DMS79 treated with DMSO at 0.1 percent for 48 hours (cell line): ENCODE measurements at places on chromosomes 6 and 20.

GRCh38 chr6:158010591-158011477 lies 29.2 kb downstream of the SYNJ2 start:
- no peak for DNase-seq

- DNase-seq: no peak
Observed at GRCh38 chr6:142842418-142843261, 102.3 kb downstream of the HIVEP2 start.

DNA sequence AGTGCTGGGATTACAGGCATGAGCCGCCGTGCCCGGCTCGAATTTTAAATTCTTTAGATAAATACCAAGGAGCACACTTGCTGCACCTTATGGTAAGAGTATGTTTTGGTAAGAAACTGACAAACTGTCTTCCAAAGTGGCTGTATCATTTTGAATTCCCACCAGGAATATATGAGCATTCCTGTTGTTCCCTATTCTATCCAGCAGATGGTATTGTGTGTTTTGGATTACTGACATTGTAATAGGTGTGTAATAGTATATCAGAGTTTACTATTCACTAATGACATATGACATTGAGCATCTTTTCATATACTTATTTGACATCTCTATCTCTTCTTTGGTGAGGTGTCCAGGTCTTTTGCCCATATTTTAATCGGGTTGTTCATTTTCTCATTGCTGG lies 40.5 kb downstream of the TGM6 start:
- DNase-seq: no peak

DNA sequence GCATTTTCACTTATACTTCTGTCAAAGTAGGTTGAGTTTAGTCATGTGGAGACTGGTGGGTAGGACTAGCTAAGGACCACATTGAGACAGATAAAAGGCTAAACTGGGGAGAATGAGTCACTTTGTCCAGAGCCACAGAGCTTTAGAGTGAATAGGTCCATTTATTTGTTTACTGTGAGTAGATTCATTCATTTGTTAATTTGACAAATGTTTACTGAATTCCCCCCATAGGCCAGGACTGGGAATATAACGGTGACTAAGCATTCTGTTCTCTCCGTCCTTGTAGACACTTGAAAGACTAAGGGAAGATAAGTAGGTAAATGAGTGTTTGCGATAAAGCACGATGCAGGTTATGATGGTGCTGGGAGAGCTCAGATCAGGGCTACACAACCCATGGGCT lies 699.7 kb upstream of the ID4 start:
- DNase-seq: peak; percentile 42

- peak; percentile 8 for DNase-seq
Observed at GRCh38 chr6:21046276-21046675, 512.0 kb downstream of the CDKAL1 start.

DNA sequence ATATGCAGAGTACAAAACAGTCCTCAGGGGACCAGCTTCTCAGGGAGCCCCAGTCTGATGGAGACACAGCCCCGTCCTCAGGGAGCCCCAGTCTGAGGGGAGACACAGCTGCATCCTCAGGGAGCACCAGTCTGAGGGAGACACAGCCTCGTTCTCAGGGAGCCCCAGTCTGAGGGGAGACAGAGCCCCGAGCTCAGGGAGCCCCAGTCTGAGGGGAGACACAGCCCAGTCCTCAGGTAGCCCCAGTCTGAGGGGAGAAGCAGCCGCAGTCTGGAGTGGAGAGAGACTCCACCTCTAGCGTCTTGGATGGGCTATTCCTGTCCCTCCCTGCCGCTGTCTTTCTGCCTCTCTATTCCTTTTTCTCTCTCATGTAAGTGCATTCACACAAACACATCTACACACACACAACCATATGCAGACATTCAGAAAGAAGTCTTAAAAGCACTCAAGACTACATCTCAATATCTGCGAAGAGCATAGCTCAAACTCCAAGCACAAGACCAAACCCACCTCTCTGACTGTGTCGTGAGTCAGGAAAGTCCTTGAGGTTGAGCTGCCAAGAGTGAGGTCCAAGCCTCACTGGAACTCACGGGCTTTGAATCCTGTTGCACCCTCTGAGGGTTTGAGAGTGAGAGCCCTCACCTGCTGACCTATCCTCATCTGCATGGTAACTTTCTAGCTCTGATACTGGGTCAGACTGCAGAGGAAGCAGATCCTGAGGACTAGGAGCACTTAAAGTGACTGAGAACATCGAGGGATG lies 53.1 kb upstream of the SAYSD1 start:
- DNase-seq: no peak

DNA sequence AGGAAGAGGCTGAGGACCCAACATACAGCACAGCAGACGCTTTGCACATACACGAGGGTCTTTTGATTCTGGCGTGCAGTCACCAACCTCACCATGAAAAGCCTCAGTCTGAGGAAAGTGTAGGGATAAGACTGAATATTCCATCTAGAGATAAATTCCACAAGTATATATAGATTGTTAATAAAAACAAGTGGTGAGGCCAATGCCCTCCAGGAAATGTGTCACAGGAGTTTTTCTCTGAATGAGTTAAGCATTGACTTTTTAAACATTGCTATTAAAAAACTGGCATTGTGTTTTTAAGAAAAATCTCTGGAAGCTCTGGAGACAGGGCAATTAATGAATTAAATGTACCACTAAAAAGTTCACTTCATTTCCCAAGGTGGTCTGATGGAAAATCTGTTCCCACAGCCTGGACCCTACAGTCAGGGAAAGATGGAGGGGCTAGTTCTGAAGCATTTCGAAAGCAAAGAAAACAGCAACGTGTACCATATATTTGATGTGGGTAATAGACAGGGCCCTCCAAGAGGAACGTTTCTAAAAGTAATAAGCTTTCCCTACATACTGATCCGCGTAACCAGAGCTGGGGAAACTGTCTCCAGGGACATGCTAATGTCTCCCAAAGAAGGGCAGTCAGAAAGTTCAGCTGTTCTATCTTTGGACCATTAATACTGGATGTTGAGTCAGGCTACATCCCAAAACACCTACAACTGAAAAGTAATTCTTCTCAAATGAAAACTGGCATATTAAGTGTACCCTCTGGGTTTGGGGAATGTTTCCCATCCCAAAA lies 301.1 kb downstream of the FOXC1 start:
- DNase-seq: no peak

DNA sequence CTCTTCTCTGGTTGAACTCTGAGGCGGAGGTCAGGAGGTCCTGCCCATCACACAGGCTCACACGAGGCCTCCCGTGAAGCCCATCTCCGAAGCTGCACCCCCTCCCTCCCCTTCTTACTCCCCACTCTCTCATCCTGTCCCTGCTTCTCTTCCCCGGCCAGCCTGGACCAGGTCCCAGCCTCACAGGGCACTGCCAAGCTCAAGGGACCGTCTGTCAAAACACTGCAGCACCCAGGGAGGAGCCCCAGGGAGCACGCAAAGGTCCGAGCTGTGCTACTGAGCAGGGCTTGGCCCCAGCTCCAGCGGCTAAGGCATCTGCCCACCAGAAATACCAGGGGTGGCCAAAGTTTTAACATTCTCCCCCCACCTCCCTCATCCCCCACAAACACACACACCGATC lies 70.0 kb downstream of the PSMG4 start:
- no peak for DNase-seq

GRCh38 chr6:84521511-84521910 lies 242.9 kb downstream of the TBX18 start:
- DNase-seq: no peak

DNA sequence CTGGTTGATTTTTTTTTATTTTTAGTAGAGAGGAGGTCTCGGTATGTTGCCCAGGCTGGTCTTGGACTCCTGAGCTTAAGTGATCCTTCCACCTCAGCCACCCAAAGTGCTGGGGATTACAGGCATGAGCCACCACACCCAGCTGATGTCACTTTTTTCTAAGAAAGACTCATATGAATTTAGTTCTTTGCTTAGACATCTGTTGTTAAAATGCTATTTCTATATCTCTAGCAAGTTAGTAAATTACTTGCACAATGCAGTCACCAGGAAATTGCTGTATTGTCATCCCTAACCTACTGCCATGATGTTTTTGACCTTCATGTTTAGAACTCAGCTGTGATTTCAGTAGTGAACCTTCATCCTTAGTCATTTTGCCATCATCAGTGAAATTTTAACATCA lies 5.7 kb downstream of the KDM1B start:
- no peak for DNase-seq

GRCh38 chr20:60057123-60057865 lies 99.1 kb downstream of the CDH26 start:
- peak; percentile 83 for DNase-seq

DNA sequence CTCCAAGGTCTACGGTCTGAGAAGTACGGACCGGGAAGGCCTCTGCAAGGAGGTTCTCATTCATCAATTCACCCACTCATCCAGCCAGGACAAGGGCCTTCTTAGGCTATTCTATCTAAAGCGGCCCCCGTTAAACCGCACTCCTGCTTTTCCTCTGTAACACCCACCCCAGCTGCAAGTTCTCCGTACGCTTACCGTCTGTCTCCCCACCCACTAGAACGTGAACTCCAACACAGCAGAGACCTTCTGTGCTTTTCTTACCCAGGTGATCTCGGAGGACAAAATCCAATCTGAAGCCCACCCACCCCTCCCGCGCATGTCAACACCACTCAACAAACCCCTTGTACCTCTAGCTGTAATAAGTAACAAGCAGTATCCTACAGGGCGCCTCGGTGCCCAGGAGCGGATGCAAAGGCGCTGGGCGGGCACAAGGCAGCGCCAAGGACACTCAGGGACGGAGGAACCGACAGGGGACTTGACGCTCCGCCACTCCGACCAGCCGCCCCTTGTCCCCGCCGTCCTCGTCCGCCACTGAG lies 351 bp downstream of the AURKA start:
- no peak for DNase-seq

GRCh38 chr6:15145821-15146220 lies 100.0 kb upstream of the JARID2 start:
- DNase-seq: no peak

GRCh38 chr20:55271371-55271770 lies 733.9 kb downstream of the CBLN4 start:
- DNase-seq: no peak

DNA sequence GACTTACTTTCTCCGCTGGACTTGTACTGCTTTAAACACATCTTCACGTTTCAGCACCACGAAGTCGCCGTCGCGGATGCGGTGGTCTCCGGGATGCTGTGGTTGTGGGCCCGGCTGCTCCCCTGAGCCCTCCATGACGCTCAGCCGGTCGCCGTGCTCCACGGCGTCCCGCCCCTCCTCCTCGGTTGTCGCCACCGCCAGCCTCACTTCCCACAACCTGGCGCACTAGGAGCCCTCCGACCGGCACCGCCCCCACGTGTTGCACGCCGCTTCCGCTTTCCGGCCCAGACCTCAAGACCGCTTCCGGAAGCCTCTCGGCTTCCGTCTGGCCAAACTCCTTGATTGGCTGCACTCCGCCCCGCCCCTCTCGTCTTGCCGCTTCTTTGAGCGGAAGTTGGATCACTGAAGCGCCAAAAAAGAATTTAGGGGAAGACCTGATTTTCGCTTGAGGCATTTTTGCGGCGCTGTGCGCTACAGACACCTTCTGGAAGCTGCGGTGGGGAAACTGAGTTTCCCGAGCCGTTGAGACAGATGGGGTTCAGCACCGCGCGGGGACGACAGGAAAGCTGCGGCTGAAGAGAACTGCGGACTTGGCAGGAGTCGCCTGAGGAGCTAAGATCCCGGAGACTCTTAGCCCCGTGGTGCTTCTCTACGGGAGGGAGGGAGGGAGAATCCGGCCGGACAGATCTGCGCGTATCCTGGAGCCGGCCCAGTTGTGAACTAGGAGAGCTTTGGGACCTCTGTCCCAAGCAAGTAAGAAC lies at the start of the genes MCM8 and TRMT6:
MCM8 (plus strand) TSS at position 382 of the 761 bp plus-strand sequence. CDS start 1,364 bp downstream, outside the sequence.
TRMT6 (minus strand) TSS at position 263 of the 761 bp plus-strand sequence; CDS start at position 135, 128 bp downstream.
- peak; percentile 91 for DNase-seq

GRCh38 chr6:43123461-43124314 lies 47.4 kb upstream of the SRF start:
- DNase-seq: no peak

DNA sequence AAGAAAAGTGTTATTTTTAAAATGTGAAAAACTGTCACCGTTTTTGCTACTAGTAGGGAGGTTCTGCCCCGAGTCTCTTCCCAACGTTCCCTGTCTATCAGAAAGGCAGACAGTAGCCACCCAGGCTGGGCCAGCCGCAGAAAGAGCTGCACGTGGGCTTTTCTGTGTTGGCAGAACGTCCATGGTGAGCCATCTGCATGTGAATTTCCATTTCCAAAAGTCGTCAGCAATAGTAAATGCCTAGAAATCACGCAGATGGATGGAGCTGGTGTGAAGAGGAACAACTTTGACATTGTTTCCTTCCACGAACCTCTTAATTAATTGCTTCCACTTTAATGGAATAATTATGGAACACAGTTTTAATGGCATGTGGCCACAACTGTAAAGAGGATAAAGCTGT lies 97.5 kb downstream of the FAM120B start:
- no peak for DNase-seq
